ENCODE measurements at places on chromosomes 11 and 22. TPM values are rescaled to one million over a fixed set of nuclear protein-coding genes. Genes with fewer than 3 reads are reported as not detected.

Gene SYCE3
- not detected for total RNA-seq

Gene MRGPRX3
- not detected for total RNA-seq

Gene GRM5
- total RNA-seq: not detected

Gene CNIH2
- total RNA-seq: not detected

Gene RTCB
- 123 TPM for total RNA-seq

Gene MCHR1
- not detected for total RNA-seq

Gene UPB1
- total RNA-seq: not detected

Gene CASP5
- total RNA-seq: not detected

Gene LIN7C
- total RNA-seq: 24.2 TPM

Gene THY1
- total RNA-seq: 436 TPM

Gene LRP4
- 1.4 TPM for total RNA-seq
